NCI-H69 (cell line): ENCODE measurements at places on chromosomes 16 and 17.

- no peak for DNase-seq
Measured at GRCh38 chr16:83619381-83620150, 188.2 kb upstream of the HSBP1 start.

- DNase-seq, result peak; percentile 55
Measured at GRCh38 chr16:74700438-74701225, at the start of gene MLKL. MLKL (minus strand) TSS chr16:74700862; CDS start chr16:74695757, 5,105 bp downstream.

DNA sequence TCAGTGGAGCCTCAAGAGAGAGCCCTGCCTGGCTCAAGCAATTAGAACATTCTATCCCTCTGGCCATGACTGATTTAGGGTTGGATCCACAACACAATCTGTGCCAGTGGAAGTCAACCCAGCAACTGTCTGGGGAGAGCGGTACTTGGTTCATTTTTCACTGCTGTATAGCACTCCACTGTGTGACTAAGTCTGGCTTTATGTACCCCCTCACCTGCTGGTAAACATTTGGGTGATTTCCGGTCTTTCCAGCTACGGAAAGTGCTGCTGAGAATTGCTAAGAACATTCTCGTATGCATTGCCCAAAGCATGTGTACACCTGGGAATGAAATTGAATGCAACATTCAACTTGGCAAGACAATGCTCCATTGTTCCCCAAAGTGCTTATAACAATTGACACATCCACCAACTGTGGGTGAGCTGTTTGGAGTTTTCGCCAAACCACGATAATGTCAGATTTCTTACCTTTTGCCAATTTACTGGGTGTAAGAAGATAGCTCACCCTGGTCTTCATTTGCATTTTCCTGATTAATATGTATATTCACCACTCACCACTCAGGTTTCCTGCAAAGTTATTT is 63.5 kb upstream of the MED9 start:
- DNase-seq, result no peak

DNA sequence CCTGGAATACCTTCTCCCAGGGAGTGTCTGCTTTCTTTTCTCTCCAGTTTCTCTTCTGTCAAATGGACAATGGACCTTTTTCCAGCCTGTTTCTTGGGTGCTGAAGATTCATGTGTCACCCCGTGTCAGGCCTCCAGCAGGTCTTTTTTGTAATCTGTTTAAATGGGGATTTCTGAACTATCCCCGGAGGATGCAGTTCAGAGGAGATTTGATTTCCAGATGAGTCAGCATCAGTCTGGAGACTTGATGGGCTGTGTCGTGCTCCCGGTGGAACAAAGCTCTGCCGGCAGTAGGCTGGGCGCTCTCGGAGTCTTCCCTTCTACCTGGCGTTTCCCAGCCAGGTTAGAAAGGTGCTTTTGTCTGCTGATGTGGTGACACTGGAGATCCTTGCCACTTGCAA is 440.6 kb downstream of the HS3ST3B1 start:
- no peak for DNase-seq

GRCh38 chr17:72702136-72702735 is 390.3 kb downstream of the SLC39A11 start:
- DNase-seq, result peak; percentile 29

GRCh38 chr16:83100679-83101078 is 473.9 kb downstream of the CDH13 start:
- DNase-seq, result no peak

GRCh38 chr17:75128694-75129505 is 2.6 kb downstream of the NT5C start:
- DNase-seq, result no peak

- no peak for DNase-seq
Measured at GRCh38 chr17:60496041-60496440, 30.0 kb downstream of the APPBP2 start.

DNA sequence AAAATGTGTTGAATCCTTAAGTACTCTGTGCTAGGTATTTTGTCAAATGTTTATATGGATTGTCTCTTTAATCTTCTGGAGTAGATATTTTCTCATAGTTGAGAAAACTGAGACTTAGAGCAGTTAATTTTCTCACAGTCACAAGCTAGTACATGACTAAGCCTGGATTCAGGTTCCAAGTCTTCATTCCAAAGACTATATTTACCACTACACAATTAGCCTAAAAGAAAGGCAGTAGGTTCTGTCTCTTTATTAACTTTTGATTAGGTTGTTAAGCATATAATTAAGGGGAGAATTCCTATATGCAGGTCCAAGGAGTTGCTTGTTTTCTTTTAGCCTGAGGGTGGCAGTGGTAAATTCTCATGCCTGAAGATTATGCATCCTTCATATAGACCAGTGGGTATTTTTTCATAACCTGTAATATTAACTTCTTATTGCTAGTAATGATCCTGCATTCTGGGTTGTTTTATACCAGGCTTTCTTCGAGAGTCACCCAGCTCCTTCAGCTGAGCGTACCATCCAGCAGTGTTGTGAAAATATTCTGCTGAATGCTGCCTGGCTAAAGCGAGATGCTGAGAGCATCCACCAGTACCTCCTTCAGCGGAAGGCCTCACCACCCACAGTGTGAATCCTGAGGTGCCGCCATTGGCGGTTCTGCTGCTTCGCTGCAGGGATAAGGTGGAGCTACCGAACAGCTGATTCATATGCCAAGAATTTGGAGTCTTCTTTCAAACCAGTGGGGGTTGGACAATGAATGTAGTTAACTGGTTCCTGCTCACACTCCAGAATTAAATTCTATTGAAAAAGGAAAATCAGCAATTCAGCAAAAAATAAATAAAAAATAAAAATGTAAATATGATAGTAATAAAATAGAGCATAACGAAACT is 28.2 kb upstream of the KPNB1 start:
- DNase-seq, result peak; percentile 20

- DNase-seq, result no peak
Measured at GRCh38 chr16:3950343-3951193, 70.1 kb upstream of the CREBBP start.

DNA sequence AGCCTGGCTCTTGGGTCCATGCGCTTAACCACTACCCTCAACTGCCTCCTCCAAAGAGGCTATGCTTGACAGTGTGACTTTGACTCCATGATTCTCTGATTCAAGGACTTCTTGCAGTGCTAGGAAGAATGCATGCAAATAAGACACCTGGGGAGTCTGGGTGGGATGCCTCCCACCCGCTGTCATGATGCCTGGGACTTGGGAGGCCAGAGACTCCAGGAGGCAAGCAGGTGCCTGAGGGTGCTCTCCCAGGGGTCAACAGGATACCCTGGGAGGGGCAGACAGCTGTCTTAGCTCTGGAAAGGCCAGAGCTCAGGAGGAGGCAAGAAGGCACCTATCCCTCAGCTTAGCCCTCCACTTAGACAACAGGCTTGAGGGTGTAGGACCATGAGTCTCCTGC is 38.4 kb downstream of the SRCIN1 start:
- no peak for DNase-seq

DNA sequence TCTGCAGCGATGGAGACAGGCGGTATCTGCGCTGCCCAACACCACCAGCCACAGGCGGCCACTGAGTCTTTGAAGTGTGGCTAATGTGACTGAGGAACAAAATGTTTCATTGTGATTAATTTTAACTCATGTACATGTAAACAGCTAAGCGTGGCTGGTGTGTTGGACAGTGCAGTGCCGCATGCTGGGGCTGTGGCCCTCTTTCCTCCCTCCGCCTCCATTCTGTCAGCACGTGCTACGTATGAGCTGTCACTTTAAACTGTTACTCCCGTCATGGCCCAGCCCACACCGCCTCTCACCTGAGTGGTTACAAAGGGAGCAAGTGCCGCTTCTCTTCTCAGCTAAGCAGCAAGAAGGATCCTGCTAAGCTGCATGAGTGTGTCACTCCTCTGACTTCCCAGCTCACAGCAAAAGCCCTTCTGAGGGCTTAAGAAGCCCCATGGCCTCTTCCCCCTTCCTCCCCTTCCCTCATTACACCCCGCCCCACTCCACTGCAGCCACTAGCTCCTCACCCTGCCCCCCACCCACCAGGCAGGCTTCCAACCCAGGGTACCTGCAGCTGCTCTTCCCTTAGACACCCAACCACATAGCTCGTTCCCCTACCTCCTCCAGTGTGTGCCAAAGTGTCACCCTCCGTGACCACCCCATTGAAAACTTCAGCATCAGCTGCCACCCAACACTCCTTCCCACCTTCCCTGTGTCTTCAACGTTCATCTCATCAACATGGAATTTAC is 15.0 kb downstream of the HASPIN start:
- DNase-seq, result peak; percentile 57

DNA sequence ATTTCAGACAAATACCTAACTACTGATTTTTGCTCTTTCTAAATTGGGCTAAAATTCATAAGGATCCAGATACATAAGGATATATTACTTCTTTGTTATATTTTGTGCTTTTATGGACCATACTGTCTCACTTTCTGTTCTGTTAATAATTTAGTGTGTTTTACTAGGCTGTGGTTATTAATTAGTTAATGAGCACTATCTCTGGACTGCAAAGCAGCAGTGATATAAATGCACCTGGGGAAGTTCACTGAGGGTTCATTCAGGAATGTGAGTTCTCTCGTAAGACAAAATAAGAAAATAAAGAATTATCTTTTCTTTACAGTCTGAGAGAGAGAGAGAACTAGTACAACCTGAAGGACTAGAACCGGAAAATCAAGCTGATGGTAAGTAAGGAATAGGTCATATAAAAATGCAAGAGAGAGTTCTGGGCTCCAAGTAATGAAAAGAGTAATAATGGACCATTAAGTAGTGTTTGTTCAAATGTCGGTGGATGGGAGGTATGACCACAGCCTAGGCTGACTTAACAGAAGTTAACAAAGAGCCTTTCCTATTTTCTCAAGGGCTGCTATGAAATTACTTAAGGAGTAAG is 55.6 kb downstream of the IKZF3 start:
- DNase-seq, result no peak

DNA sequence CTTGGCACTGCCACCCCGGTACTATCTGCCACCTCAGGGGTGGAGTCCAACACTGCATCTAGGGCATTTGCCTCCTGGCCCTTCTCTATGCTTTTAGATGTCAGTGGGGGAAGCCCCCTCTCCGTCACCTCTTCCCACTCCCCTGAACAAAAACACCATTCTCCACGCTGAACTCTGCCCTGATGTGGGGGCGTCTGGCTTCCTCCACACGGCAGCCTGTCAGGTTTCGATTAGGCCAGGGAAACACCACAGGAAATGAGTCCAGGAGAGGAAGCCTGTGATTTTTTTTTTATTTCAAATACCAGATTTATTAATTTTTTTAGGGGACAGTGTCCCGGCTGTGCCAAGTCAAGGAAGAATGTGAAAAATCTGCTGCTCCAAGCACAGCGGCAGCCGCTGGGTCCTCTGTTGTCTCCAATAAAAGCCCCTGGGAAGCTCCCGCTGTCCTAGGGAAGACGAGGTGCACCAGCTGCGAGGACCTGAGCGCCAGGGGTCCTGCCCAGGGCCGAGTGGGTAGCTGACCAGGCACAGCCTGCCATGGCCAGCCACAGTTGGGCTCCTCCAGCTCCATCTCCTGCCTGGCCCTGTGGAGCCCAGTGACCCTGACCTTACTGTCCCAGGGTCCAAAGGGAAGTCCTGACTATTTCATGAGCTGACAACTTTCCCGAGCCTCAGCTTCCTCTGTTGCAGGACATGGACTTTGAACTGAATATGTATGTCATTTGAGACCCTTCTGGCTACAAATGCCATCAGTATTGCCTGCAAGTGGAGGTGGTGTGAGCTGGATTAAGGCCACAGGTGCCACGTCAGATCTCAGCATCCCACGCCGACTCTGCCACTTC is 336.7 kb downstream of the FOXL1 start:
- no peak for DNase-seq

- DNase-seq, result no peak
Measured at GRCh38 chr16:77298418-77299360, 99.5 kb downstream of the SYCE1L start.

DNA sequence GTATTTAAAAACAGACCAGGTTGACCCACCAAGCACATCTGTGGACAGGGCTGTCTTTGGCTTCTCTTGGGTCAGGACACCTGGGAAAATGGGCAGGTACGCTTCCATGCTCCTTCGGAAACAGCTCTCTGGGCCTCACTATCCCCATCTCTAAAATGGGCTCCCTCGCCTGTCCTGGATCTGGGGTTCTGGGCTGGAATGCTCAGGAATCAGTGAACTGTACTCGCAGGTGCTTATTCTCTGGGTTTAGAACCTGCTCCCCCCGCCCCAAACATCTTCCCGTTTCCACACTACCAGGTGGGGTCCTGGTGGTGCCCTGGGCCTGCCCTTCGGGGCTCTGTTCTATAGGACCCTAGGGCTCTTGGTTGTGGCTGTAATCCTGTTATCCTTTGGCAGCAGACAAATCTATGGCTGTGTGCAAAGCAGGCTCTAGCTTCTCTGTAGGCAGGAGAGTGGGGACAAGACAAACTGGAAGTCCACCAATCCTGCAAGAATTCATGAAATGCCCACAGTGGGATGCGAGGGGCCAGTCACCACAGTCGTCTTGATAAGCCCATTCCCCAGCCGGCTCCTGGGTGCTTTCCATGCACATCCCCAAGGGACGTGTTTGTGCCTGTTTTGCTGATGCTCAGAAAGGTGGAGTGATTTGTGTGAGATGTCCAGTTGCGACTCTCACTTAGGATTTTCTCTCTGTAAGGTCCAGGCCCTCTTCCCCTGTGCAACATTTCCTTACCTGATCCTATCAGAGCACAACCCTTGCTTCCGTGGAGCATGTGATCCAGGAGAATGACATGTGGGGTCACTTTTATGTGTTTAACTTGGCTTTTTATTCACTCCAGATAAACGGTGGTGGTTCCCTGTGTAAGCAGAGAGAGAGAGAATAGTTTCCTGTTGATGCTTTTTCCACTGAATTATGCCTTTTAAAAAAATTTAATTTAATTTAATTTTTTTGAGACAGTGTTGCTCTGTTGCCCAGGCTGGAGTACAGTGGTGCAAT is 37.2 kb downstream of the HAPSTR1 start:
- DNase-seq, result no peak
